ENCODE measurements at places on chromosomes 2 and 18.

DNA sequence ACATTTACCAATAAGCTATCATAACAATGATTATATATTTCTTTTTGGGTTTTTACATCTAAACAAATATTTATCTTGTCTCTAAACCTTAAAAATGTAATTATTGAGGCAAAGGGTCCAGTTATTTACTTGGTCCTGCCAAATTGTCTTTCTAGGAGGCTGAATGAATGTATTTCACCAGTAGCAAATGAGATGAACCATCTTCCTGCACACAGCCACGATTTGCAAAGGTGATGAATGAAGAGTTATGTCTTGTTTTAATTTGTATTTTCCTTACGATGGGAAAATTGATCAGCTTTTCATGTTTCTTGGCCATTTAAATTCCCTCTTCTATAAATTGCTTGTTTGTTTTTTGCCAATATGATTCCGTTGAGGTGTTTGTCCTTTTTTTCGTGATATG, 1.4 kb downstream of the SP100 start:
- DNase-seq, result no peak

- DNase-seq, result no peak
Measured at GRCh38 chr18:46315161-46315560, 211.0 kb downstream of the HAUS1 start.

DNA sequence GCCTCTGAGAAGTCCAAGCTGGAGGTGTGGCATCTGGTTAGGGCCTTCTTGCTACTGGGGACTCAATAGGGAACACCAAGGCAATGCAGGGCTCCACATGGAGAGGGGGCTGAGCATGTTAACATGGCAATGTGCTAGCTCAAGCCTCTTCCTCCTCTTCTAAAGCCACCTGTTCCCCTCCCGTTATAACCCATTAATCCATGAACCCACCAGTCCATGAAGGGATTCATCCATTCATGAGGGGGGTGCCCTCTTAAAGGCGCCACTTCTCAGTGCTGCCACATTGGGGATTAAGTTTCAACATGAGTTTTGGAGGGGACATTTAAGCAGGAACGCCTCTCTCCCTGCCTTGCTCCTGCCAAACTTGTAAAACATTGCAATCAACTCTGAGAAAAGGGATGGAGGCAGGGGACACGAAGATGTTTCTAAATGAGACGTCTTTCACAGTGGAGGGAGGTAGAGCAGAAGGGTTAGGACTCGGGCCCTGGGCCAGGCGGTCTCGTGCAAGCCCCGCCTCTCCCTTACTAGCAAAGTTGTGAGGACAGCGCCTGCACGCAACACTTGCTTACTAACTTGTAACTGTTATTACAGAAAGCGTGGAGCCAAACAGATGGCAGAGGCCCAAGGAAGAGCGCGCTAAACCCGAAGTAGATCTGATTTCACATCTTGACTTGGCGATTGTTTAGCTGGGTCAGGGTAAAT, 118.2 kb upstream of the ZNF516 start:
- no peak for DNase-seq

- no peak for DNase-seq
Measured at GRCh38 chr2:96431319-96431718, 73.8 kb downstream of the NEURL3 start.

GRCh38 chr2:14120376-14120775, 512.1 kb upstream of the LRATD1 start:
- DNase-seq, result no peak

- no peak for DNase-seq
Measured at GRCh38 chr2:27282892-27283291, 663 bp downstream of the TRIM54 start.

DNA sequence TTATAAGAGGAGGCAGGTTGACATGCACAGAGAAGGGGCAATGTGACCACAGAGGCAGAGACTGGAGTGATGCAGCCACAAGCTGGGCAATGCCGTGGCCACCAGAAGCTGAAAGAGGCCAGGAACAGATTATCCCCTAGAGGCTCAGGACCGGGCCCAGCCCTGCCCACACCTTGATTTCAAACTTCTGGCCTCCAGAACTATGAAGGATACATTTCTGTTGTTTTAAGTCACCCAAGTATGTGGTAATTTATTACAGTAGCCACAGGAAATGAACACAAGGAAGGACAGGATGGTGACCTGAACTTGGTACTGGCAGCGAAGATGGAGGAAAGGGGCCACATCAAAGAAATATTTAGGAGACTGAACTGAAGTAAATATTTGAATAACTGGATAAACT, 66.8 kb upstream of the RIOK3 start:
- DNase-seq, result no peak

GRCh38 chr2:54859997-54860701, 136.7 kb downstream of the EML6 start:
- DNase-seq, result no peak

- no peak for DNase-seq
Measured at GRCh38 chr18:27860701-27861107, 316.2 kb downstream of the CDH2 start.

- DNase-seq, result no peak
Measured at GRCh38 chr2:118686346-118686745, 161.1 kb downstream of the EN1 start.

DNA sequence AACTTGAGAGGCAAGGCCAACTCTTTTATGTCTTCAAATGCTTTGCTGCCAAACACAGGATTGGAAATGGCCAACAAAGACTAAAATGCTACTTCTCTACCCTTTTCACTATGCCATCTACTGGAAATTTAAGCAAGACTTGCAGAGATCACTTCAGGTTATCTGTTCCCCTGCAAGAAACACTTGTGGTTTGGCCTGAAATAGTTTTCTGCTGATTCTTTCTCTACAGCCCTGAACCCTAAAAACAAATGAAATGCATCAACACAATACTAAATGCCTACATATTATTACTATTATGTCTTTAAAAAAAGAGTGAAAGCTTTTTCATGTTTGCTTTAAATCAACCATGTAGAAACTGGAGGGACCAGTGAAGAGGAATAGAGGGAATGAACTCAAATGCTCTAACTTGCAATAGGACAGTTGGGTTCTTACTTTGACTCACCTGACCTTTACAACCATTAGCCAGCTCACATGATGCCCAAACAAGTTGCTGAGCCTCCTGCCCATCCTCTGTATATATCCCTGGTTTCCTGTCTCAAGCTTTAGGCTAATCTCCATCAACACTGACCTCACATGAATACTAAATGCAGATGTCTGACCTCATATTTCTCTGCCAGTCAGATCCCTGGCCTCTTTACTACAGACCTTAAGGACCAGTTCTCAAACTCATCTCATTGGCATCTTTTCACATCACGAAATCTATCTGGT, 17.5 kb upstream of the ADAM17 start:
- DNase-seq, result no peak

DNA sequence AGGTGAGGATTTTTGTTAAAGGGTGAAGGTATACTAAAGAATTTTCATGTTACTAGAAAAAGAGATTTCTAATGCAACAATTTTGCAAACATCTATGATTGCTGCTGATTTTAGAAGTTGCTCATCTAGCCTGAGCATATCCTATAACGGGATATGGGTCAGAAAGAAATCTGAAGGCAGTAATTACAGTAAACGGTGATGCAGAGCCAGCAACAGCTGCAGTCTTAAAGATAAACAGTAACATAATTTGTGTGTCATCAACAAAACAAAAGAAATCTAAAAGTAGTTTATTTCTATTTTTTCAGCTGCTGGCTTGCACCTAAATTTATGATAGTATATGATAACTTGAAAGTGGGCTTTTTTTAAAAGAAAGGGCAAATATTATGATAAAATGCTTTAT, 215.7 kb downstream of the SLC4A10 start:
- DNase-seq, result no peak

- no peak for DNase-seq
Measured at GRCh38 chr2:114534116-114535084, 92.0 kb downstream of the DPP10 start.

DNA sequence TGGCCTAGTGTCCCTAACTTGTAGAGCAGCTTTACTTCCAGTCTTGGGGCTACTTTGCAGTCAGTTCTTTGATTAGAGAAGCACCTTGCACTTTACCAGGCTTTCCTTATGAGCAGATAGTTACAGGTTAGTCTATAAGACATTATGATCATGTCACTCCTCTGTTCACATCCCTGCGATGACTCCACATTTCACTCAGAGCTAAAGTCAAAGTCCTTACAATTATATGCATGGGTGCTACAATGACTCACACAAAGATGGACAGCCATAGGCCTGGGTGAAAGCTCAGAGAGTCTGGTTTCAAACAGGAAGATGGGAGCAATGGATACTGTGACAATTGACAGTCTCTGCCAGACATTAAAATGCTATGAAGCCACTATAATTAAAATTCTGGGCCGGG, 27.1 kb upstream of the SSB start:
- DNase-seq, result no peak

DNA sequence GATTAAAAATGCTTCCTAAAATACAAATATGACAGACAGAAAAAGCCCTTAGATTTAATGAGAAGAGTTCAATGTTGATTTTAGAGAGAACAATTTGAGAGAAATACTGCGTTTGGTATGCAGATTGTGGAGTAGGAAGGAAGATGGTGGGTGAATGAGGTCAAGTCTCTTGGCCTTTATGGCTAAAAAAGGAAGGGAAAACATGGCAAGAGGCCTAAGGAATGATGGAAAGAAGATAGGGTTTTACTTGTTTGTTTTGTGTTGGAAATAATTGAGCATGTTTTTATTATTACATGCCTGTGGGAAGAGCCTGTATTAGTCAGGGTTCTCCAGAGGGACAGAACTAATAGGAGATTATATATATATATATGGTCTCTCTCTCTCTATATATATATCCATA, 318.1 kb downstream of the TRIB2 start:
- no peak for DNase-seq

DNA sequence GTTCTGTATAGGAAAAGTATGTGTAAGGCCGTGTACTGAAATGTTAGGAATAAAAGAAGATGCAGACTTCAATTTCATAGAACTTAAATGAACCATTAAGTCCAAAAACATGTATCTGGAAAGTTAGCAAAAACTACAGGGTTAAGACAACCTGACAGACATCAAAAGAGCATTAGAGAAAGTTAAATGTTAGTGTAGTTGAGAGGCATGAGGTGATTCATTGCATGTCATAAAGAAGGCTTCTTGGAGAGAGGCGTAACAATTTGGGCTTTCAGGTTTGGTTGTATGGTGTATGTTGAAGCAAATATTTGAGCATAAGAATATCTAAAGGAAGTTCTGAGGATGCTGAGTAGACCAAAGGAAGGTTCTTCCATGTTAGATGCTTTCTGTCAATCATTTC, 6.3 kb downstream of the EPC2 start:
- no peak for DNase-seq

DNA sequence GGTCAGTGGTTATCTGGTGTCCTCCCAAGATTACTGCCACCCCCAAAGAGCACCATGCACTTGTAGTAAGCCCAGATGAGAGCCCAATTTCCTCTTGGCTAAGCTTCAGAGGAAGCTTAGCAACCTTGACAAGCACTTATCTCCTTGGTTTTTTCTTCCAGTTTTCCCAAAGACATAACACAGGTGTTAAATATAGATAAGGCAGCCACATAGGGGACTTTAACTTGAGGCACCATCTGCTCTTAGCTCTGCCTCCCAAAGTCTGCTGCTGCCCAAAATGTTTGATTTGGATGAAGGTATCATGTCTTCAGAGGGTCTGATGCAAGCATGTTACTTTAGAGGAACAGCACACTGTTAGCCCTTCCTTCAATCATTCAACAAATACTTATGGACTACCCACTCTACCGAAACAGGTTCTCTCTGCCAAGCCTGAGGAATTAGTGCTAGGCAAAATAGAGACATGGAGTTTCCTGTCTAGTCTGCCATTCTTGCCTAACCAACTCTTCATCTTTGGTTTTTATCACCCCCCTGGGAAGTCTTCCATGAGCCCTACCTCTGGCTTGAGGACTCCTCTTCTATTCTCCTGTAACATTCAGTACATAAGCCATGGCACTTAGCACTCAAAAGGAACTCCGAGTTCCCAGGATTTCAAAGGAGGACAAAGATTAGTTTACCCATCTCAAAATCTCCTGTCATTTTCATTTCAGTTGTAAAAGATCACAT, 73.7 kb downstream of the SP3 start:
- no peak for DNase-seq

GRCh38 chr2:15222856-15223255, 338.3 kb downstream of the NBAS start:
- no peak for DNase-seq

DNA sequence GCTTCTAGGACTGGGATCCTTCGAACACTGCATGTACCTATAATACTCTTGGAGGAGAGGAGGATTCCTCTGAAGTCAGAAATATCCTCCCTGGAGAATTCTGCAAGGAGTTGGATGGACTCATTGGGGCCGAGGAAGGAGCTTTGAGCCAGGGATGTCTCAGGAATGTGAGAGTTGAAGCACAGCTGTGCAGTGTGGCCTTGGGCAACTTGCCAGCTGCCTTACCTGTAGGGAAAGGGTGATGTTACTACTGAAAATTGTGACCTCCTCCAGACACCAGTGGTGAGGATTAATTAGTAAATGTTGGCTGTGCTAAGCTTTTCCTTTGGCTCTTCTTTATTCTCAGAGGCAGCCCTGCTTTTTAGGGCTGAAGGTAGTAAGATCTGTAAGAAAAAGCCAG, 41.4 kb downstream of the FMNL2 start:
- no peak for DNase-seq

DNA sequence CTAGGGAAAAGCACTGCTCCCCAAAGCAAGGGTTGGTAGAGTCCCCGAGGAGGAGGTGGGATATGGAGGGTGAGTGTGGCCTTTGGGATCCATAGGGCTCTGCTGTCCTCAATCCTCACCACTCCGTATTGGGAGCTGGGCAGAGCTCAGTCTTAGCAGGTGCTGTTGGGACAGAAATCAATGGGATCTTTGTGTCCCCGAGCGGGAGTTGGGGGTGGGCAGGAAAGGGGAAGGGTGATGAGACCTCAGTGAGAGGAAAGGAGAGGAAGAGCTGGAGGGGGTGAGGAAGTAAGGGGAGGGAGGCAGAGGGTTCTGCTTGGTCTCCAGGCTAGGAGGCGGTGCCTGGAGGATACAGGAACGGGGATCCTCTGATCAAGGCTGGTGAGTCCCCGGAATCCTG, 2.6 kb downstream of the ASIC4 start:
- no peak for DNase-seq

DNA sequence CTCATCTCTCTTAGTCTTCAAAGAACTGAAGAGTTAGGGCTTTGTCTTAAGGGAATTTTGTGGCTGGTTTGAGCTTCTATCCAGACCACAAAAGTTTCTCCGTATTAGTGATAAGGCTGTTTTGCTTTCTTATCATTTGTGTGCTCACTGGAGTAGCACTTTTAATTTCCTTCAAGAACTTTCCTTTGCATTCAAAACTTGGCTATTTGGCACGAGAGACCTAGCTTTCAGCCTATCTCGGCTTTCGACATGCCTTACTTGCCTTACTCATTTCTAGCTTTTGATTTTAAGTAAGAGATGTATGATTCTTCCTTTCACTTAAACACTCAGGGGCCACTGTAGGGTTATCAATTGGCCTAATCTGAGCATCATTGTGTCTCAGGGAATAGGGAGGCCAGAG, 29.9 kb downstream of the HDHD2 start:
- peak; percentile 10 for DNase-seq

GRCh38 chr2:71070294-71071093, 2.0 kb downstream of the NAGK start:
- DNase-seq, result no peak
